Left lung (tissue), 14 donors: ENCODE measurements at places on chromosomes 1 and 21. TPM values are rescaled to one million over a fixed set of nuclear protein-coding genes. Genes with fewer than 3 reads are reported as not detected.

The IVL gene
- 0.12 TPM for total RNA-seq

The GPR3 gene
- 0.16 TPM for total RNA-seq

The FCMR gene
- total RNA-seq: 2.7 TPM

The PLOD1 gene
- total RNA-seq: 159 TPM

The NTRK1 gene
- total RNA-seq: 0.97 TPM

The PRKAB2 gene
- total RNA-seq: 9.7 TPM

The BMP8A gene
- total RNA-seq: 0.82 TPM

The HEYL gene
- 12.6 TPM for total RNA-seq

The CD1D gene
- total RNA-seq: 1.9 TPM

The SPRR2B gene
- total RNA-seq: not detected

The OR2L3 gene
- total RNA-seq: not detected

The CATSPERE gene
- total RNA-seq: 0.96 TPM

- no peaks in the 10 kb centered on the region for H3K36me3 ChIP-seq
- no peak overlapping the region for H3K27ac ChIP-seq
- H3K27me3 ChIP-seq: no peaks in the 10 kb centered on the region
- H3K4me3 ChIP-seq: no peak overlapping the region
- no peak for DNase-seq
Observed at GRCh38 chr1:78226784-78227183, 181.0 kb downstream of the GIPC2 start.

GRCh38 chr21:26165331-26165730, 5.2 kb downstream of the APP start:
- H3K4me1 ChIP-seq: peaks cover 61% of the 10 kb centered on the region
- no peaks in the 10 kb centered on the region for H3K27me3 ChIP-seq
- DNase-seq: no peak
- H3K36me3 ChIP-seq: no peaks in the 10 kb centered on the region
- peak overlapping the region; percentile 11 for H3K27ac ChIP-seq

GRCh38 chr1:228306275-228307217, 98.7 kb downstream of the OBSCN start:
- no peak overlapping the region for H3K4me3 ChIP-seq
- H3K4me1 ChIP-seq: no peaks in the 10 kb centered on the region
- peaks cover 12% of the 10 kb centered on the region for H3K36me3 ChIP-seq
- no peak overlapping the region for H3K27ac ChIP-seq

- no peaks in the 10 kb centered on the region for H3K27me3 ChIP-seq
- H3K36me3 ChIP-seq: no peaks in the 10 kb centered on the region
- H3K4me1 ChIP-seq: no peaks in the 10 kb centered on the region
- no peak overlapping the region for H3K27ac ChIP-seq
- DNase-seq: no peak
Observed at GRCh38 chr1:200380589-200381021, 29.2 kb downstream of the ZNF281 start.

GRCh38 chr1:219000631-219001030, 173.0 kb upstream of the LYPLAL1 start:
- H3K27ac ChIP-seq: no peak overlapping the region
- DNase-seq: no peak
- no peaks in the 10 kb centered on the region for H3K4me1 ChIP-seq
- no peak overlapping the region for H3K4me3 ChIP-seq

DNA sequence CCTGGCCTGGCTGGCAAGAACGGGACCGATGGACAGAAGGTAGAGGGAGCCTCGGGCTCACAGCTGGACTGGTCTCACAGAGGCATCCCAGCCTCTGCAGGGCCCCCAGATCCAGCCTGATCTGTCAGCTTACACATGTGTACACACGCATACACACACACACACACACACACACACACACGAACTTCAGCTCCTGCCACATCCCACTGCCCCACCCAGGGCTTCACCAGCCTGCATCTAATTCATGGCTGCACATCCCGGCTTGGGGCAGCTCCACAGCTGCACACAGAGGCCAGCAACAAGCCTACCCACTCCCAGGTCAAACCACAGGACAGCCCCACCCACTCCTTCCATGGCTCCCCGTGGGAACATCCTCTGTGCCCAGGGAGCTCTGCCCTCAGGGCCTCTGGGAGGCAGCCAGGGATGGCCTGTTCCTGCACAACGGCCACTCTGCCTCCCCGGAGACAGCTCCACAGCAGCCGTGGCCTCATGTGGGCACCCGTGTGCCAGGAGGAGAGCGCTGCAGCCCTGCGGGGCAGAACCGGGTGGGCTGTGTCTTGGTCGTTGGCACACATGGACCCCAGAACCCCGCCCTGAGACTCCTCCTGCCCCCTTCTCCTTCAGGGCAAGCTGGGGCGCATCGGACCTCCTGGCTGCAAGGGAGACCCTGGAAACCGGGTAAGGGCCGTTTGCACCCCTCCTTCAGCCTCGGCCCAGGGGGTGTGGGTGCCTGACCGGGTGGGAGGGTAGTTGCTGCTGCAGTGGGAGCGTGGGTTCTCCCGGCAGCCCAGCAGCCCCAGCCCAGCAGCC, 19.1 kb downstream of the COL6A2 start:
- H3K36me3 ChIP-seq: no peaks in the 10 kb centered on the region
- no peak overlapping the region for H3K27ac ChIP-seq
- H3K4me3 ChIP-seq: no peak overlapping the region
- DNase-seq: peak; percentile 28

DNA sequence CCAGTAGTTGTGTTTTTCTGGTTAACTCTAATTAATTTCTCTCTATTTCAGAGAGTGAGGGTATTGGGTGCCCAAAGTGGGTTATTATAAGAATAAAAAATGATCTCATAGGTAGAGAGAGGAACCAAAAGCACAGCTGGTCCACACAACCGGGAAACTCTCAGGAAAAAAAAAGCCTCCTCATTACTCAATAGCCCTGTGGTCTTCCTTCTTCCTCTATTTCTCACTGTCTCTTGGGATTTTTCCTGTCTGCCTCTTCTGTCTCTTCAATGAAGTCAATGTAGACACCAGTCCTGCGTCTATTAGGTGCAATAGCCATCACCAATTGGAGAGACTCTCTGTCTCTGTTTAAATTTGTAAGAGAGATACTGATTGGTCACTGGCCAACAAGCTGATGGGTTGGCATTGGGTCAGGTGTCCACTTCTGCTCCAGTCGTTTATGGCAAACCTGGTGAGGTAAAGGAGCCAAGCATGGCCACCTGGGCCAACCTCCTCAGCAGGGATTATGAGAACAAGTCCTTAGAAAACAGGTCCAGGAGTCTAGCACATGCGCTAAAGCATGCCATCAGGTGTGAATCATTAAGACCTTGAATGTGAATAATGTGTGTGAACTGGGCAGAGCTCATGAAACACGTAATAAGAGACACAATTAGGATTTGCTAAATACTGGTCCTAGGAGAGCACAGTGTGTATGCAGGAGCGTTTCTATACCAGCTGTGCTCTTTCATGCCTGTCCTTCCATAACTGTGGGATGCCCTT, 443.0 kb upstream of the RUNX1 start:
- peak overlapping the region; percentile 43 for H3K27ac ChIP-seq
- no peak for DNase-seq
- no peaks in the 10 kb centered on the region for H3K4me1 ChIP-seq
- H3K27me3 ChIP-seq: no peaks in the 10 kb centered on the region
- no peaks in the 10 kb centered on the region for H3K36me3 ChIP-seq

- no peak overlapping the region for H3K27ac ChIP-seq
- no peaks in the 10 kb centered on the region for H3K36me3 ChIP-seq
- H3K27me3 ChIP-seq: no peaks in the 10 kb centered on the region
- DNase-seq: no peak
Observed at GRCh38 chr1:186984959-186985358, 156.2 kb downstream of the PLA2G4A start.

- H3K27ac ChIP-seq: no peak overlapping the region
- no peaks in the 10 kb centered on the region for H3K36me3 ChIP-seq
- no peak overlapping the region for H3K4me3 ChIP-seq
- DNase-seq: no peak
- no peaks in the 10 kb centered on the region for H3K27me3 ChIP-seq
Observed at GRCh38 chr1:55673416-55673815, 458.3 kb upstream of the USP24 start.

DNA sequence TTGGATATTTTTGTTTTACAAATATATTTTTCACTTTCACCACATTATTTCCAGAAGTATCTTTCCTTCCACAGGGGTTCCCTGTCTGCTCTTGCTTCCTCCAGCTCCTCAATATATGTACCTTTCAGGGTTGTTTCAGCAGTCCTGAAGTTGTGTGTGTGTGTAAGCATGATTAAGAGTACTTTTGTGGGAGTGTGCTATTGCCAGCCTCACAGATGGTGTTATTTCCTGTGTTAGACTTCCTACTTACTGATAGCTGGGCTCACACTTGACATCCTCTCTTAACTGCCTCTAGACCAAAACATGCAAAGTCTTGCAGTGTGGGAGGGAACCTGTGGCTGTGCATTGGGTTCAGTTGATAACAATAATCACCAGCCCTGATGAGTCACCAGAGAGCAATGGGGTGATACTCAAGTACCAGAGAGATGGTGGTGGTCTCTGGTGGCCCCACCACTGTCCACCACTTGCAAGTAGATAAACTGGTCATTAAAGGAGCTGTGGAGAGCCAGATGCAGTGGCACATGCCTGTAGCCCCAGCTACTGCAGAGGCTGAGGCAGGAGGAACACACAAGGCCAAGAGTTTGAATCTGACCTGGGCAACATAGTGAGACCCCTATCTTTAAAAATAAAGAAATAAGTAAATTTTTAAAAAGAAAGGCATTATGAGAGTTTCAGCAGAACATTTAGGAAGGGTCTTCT, 126.7 kb downstream of the NR5A2 start:
- DNase-seq: no peak
- H3K27me3 ChIP-seq: no peaks in the 10 kb centered on the region
- H3K36me3 ChIP-seq: no peaks in the 10 kb centered on the region
- peak overlapping the region; percentile 61 for H3K27ac ChIP-seq
- H3K4me3 ChIP-seq: no peak overlapping the region

- H3K36me3 ChIP-seq: no peaks in the 10 kb centered on the region
- peak; percentile 30 for DNase-seq
- H3K27me3 ChIP-seq: no peaks in the 10 kb centered on the region
- H3K27ac ChIP-seq: peak overlapping the region; percentile 81
Observed at GRCh38 chr1:150764617-150765101, 919 bp downstream of the CTSS start.

DNA sequence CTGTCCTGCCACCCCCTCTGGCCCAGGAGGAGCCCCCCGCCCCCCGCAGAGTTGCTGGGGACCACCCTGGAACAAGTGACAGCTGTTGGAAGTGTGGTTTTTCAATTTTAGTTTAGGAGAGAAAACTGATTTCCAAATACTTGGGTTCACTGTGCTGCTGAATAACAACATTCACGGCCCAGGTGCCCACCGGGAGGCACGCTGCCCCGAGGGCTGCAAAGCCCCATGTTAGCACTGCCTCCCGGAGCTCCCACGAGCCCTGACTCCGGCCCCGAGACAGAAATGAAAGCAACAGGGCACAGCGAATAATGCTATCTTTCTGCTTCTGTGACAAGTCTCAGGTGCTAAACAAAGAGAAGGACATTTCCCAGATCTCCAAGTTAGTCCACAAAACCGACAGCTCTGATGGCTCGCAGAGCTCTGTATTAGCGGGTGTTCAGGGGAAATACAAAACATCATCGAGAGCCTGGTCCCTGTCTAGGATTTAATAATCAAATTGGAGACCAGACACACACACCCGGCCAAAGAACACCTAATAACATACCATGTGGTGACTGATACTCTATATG, 451.5 kb downstream of the KIF26B start:
- DNase-seq: no peak
- no peaks in the 10 kb centered on the region for H3K27me3 ChIP-seq
- H3K36me3 ChIP-seq: no peaks in the 10 kb centered on the region
- no peak overlapping the region for H3K27ac ChIP-seq
